Stimulated activated CD4-positive, alpha-beta T cell treated with anti-CD3 and anti-CD28 coated beads, Interleukin-1b, Interleukin-23, amount 100 ng/mL, for 1 hour (primary cell): ENCODE measurements at places on chromosomes 7 and 10.

- DNase-seq: no peak
Measured at GRCh38 chr10:89030791-89031190, 40.2 kb downstream of the FAS start.

DNA sequence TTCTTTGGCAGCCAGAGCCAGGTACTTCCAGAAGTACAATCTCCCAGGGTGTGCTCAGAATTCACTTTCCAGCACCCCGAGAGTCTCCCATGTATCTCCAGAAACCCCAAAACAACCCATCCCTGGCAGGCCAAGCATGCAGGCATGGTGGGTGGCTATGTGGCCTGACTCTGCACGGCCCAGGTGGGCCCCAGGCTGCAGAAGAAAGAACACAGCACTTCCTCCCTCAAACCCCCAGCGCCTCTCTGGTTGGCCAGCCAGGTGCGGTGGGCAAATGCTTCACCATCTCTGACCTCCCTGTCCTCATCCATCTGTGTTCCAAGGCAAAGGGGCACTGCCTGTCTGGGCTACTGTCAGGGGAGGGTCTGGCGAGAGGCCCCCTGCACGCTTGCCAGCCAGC, 100.3 kb downstream of the MKI67 start:
- no peak for DNase-seq

- no peak for DNase-seq
Measured at GRCh38 chr10:28248092-28248491, 54.8 kb downstream of the MPP7 start.

DNA sequence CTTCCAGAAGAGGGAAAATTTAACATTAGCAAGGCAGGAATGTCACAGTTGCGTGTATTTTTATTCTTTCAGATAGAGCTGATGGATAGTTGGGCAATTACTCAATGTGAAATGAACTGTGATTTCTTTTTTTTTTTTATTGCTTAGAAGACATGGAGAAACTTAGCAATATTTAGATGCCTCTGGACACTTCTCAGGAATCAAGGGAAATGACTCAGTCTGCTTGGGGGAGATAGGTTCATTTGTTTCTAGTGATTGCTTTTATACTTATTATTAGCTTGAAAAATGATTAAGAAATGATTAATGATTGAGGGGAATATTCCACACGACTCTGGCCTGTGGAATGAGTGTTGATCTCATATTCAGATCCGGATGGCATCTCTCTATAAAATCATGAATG, 33.1 kb upstream of the TBX20 start:
- no peak for DNase-seq

- DNase-seq: no peak
Measured at GRCh38 chr7:33760834-33761233, 144.5 kb upstream of the BMPER start.

- DNase-seq: no peak
Measured at GRCh38 chr10:127564644-127565043, 15.5 kb downstream of the NPS start.

DNA sequence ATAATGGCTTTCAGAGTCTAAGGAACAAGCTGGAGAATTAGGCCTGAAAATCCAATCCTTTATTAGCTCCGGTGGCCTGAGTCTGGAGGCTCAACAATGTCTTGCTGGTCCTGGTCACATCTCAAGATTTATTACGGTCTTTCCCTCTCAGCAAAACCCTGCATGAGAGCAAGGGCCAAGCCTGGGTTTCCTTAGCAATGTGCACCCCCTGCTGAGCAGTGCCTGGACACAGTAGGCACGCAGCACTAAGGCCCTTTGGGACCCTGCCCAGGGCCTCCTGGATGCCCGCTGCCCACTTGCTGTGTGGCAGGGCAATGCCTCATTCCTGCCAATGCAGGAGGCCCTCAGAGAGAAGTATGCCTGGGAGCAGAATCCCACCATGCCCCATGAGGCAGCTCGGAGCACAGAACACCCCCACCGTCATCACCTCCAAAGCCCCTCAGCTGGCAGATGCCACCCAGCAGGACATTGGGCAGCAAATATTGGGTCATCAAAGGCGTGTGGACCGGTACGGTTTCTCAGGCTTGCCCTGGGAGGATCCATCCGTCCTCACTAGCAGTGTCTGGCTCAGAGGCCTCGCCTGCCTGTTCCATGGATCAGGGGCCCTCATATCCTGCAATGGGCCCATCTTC, 156.4 kb downstream of the OAT start:
- DNase-seq: no peak

DNA sequence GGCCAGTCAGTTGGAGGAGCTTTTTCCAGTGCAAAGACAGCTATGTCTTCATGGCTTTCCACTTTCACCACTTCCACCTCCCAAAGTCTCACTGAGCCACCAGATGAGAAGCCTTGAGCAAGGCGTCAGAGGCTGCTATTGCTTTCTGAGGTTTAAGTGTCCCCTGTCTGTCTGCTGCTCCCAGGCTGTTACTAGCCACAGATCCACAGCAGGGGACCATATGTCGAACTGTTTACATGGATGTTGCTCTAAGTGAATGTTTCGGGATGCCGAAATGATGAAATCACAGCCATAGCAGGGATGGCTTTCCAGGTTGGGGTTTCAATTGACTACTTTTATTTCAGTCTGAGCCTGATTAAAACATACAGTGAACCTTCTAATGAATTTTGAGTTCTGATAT, 88.5 kb downstream of the AVL9 start:
- no peak for DNase-seq

DNA sequence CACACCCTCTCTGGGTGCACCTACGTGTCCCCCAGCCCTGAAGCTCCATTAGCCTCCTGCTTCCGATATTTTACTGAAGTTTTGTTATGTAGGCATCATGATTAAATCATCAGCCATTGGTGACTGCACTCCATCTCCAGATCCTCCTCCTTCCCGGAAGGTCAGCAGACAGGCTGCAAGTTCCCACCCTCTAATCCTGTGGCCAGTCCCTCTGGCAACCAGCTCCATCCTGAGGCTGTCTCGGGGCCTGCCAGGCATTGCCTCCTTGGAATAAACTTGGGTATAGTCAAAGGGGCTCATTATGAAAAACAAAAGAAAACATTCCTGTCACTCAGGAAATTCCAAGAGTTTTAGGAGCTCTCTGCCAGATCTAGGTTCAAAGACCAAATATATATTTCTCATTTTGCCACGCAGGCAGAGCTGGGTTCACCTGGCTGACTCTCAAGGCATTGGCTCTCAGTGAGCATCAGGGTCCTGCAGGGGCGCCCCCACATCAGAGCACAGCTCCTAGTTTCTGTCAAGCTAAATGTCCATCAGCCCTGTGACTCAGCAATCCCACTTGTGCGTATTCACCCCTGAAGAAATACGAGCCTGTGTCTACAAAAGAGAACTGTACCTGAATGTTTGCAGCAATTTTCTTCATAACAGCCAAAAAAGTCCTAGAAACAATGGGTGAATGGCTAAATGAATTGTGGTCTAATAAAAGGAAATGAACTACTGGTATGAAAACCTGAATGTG, 27.4 kb upstream of the TMEM72 start:
- DNase-seq: no peak

DNA sequence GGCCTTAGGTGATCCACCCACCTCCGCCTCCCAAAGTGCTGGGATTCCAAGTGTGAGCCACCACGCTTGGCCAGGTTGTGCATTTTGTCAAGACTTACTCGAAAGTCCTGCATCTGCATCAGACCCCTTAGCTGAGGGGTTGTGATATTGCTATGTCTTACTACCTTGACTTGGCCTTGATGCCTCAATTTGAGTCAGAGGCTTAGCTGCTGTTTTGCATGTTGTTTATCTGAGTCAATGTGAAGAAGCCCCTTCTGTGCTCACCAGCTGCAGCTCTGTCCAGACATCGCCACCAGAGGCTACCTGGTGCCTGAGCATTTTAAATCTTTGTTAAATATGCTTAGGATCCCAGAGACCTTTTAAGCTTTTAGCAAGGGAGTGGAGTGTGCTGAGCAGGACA, 18.1 kb downstream of the UBE2D4 start:
- no peak for DNase-seq

DNA sequence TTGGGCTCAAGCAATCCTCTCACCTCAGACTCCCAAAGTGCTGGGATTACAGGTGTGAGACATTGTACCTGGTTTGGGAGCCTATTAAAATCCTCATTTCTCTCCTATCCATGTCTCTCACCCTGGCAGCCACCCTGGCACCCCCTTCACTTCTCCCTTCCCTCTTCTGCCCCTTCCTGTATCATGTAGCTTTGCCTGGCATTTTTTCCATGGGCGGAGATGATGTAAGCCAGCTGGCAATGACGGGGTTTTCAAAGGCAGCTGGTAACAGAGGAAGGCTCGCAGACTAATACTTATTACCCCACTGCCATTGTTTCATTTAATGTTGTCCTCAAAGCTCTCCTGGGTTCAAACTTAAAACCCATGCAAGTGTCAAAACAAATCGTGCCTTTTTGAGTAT, 61.9 kb downstream of the RGS10 start:
- DNase-seq: no peak

- no peak for DNase-seq
Measured at GRCh38 chr10:132394936-132395703, 1.9 kb upstream of the PWWP2B start.

DNA sequence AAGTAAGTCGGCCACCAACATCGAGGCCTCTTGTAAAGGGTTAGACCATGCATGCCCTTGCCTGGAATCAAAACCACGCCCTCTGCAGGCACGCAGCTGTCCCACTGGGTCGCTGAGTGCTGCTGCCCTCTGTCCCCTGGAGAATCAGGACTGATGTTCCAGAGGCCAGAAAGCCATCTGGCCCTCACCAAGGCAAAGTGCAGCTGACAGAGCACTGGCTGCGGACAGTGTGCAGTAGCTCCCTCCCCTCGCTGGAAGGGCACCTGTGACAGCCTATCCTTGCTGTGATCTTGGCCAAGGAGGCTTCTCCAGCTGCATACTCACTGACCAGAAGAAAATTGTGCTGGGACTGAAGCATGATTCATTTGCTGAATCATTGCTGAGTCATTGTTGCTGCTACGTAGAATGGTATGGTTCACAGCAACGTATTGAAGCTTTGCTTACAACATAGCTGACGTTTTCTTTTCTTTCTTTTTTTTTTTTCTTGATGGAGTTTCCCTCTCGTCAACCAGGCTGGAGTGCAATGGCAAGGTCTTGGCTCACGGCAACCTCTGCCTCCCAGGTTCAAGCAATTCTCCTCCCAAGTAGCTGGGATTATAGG, 30.4 kb downstream of the DDC start:
- no peak for DNase-seq

DNA sequence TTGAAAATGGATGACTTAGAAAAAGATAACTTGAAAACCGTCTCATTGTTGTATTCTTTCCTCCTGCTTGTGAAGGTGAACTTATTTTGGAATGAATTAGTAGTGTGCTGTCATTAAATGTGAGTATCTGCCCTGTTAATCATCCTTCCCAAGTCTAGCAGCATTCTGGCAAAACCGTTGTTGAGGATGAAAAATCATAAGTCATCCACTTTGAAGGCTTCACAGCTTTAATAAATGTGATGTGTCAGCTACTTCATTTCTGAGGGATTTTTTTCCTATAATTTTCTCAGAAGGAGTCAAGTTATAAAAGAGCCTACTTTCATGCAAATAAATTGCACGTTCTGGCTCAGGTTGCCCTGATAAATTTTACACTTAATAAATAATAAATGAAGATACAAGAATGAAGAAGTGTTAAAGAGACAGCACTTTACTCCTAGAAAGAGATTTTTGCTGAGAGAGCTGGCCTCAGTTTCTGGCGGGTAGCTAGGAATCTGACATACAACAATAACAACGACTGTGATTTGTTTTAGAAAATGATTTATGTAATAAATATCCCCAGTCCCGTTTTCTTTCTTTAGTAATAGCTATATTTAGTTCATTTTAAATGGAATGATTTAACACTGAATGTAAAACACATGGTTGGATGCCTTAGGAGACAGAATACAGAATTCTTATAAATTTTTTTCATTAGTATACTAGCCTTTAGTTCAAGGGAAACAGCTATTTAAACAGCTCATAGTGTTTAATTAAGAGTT, 516.5 kb upstream of the KLF6 start:
- no peak for DNase-seq

GRCh38 chr10:31075881-31076609, 44.4 kb upstream of the ZNF438 start:
- no peak for DNase-seq

- no peak for DNase-seq
Measured at GRCh38 chr7:85424298-85424697, 237.4 kb upstream of the SEMA3D start.

- DNase-seq: no peak
Measured at GRCh38 chr7:33177876-33178275, 48.5 kb downstream of the BBS9 start.

DNA sequence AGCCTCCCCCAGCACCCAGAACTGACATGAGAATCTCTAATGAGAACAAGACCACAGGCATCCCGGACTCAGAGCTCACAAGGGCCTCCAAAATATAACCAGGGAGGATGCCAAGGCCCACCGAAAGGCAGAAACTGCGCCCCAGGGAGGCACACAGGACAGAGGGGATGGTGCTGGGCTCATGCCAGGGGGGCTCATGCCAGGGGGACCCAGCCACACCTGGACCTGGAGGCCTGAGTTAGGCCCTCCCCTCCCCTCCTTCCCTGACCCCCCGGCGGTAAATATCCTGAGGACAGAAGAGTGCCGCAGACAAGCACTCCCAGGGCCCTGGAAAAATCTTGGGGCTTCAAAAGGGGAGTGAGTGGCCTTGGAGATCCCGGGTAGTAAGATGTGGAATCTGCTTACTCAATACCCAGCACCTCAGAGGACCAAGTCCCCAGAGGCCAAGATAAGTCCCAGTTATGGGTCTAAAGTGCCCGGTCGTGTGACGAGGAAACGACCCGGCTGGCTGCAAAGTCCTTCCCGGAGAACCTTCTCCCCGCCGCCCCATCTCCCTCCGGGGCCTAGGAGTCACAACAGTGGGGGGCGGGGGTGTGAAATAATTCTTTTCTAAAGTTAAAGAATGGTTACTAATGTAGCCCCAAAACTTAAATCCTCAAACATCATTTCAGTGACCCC, 11.9 kb downstream of the PDGFA start:
- no peak for DNase-seq

DNA sequence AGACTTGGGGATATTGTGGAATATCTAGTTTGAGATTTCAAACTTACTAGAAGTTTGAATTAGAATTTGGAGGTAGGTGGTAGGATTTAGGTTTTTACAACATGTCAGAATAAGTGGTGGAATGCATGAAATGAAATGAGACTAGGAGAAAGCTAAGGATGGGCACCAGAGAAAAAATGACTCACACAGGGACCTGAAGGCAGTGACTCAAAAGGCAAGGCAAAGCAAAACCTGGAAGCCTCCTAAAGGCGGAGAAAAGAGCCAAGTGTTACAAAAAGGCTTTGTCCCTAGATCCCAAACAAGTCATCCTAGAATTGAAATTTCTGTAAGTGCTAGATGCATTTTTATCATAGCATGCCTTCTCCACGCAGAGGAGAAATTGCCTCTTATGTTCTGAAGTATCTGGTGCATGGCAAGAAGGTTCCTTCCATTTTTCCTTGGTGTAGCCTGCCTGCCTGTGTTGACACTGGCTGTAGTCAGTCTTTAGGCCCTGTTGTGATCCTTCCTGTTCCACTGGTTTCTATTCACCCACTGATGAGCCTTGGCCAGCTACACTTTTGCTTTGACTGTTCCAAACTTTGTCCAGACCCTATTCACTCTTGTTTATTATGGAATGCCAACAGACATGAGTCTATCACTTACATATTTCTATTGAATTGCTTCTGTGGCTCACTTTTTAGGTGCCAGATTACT, 109.3 kb downstream of the ETV1 start:
- no peak for DNase-seq

- no peak for DNase-seq
Measured at GRCh38 chr10:79488870-79489269, 23.5 kb upstream of the EIF5AL1 start.
